Esophagus squamous epithelium (tissue), 5 donors: ENCODE measurements at places on chromosomes 7 and 10.

DNA sequence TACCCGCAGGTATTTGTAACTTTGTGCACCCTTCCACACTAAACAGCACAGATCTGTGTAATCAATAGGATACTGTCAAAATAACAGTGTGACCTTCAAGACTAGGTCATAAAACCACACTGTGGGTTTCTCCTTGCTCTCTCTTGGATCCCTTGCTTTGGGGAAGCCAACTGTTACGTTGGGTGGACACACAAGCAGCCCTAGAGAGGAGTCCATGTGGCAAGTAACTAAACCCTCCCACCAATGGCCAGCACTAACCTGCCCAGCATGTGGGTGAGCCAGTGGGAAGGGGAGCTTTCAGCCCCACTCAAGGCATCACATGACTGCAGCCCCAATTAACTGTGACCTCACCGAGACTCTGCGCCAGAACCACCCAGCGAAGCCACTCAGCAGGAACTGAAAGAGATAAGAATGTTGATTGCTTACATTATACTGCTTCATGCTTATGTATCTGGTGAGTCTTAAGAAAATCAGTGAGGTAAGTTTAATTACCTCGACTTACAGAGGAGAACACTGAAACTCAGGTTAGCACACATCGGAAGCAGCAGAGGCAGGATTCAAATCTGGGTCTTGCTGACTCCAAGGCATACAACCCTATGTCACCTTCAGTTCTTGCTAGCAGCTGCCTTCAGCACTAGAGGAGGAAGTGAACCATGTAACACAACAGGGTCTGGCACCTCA lies 9.4 kb upstream of the ZC3HAV1 start:
- DNase-seq = no peak

- no peak for DNase-seq
Observed at GRCh38 chr7:85019778-85020177, 167.1 kb downstream of the SEMA3D start.

DNA sequence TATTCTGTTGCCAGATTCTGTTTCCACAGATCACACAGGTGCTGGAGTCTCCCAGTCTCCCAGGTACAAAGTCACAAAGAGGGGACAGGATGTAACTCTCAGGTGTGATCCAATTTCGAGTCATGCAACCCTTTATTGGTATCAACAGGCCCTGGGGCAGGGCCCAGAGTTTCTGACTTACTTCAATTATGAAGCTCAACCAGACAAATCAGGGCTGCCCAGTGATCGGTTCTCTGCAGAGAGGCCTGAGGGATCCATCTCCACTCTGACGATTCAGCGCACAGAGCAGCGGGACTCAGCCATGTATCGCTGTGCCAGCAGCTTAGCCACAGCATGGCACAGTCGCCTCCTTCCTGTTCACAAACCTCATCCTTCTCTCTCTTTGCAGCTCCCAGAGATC lies 237.5 kb upstream of the PRSS1 start:
- no peak for DNase-seq

GRCh38 chr7:47816647-47817046 lies 131.6 kb downstream of the PKD1L1 start:
- DNase-seq = no peak

GRCh38 chr7:114740941-114741340 lies 181.0 kb upstream of the MDFIC start:
- no peak for DNase-seq

- no peak for DNase-seq
Observed at GRCh38 chr10:127522298-127522697, 26.8 kb upstream of the NPS start.
